NCI-H82 (cell line): ENCODE measurements at places on chromosomes 7 and 10.

GRCh38 chr7:31074120-31074383 is 21.9 kb downstream of the ADCYAP1R1 start:
- DNase-seq: no peak

DNA sequence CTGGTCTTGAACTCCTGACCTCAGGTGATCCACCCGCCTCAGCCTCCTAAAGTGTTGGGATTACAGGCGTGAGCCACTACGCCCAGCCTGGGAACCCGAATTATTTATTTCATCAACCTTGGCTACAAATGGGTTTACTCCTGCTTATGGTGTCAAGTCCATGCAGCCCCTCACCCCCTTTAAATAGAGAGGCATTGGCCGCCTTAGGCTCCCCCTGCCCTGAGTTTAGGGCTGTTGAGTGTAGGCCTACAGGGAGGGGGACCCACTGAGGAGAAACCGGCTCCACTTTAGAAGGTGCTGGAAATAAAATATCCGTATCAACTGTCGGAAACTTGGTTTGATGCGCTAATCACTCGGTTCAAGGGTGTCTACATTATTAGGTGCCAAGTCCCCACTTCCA is 8.7 kb upstream of the SP8 start:
- DNase-seq: no peak

- peak; percentile 45 for DNase-seq
Measured at GRCh38 chr10:103053659-103054581, 135.8 kb downstream of the CNNM2 start.

DNA sequence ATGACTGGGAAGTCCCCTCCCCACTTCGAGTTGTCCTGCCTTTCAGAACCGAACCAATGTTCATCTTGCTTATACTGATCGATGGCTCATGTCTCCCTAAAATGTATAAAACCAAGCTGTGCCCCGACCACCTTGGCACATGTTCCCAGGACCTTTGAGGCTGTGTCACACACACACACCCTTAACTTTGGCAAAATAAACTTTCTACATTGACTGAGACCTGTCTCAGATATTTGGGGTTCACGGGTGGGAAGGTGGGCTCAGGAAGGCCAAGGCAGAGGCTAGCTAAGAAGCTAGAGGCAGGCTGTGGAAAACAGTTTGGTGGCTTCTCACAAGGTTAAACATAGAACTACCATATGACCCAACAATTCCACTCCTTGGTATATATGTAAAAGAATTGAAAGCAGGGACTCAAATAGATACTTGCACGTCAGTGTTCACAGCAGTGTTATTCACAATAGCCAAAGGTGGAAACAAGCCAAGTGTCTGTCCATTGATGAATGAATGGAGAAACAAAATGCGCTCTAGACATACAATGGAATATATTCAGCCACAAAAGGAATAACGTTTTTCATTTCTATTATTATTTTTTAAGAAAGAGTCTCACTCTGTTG is 15.4 kb downstream of the PRF1 start:
- no peak for DNase-seq
